Body of pancreas (tissue), 4 donors: ENCODE measurements at places on chromosomes 7 and 10.

DNA sequence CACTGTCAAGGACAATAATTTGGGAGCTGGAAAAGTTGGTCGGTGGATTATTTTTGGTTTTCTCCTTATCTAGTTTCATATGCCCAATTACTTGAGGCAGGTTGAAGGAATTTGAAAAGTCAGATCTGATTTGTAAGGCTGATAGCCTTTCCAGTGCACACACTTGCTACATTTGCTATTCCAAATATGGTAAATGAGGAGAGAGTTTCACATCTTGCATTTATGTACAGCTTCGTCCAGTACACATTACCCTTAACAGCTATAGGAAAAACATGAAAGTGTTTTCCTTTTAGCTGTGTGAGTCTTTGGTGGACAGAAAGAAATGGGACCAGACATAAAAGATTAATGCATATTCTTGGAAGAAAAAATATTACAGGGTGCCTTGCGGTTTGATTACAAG is 201.8 kb downstream of the CELF2 start:
- DNase-seq = no peak

- no peak for DNase-seq
Observed at GRCh38 chr10:117635826-117636225, 93.3 kb downstream of the EMX2 start.

- DNase-seq = no peak
Observed at GRCh38 chr7:31263338-31263737, 77.2 kb downstream of the NEUROD6 start.

DNA sequence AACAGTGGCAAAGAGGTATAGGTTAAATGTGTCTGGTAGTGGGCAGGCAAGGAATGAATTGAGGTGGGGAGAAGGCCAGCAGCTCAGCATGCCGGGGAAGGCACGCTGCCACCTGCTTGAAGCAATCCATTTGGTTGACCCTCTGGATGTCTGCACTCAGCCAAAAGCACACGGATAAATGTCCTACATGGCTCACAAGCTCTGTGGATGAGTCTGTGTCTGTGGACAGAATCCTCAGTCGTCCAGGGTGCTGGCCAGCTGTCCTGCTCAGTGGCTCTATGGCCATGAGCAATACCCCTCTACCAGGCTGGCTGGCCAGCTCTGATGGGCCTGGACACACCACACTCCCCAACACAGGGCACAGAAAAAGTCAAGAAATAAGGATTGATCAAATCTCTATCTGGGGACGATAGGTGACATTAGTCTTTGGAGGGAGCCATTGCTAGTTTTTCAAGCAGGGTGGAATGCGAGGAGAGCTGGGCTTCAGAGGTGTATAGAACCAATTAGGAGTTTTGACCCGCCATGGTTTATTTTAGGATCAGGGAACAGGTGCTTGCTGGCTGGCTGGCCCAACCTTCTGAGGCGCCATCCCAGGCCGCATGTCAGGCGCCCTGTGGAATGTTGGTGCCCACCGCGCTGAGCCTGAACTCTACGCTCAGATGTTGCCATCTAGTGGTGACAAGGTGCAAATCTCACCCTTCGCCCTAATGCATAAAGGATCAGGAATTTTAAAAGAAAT is 493.4 kb downstream of the TNS3 start:
- DNase-seq = peak; percentile 60

- DNase-seq = no peak
Observed at GRCh38 chr7:147207988-147208387, 1091.4 kb downstream of the CNTNAP2 start.

GRCh38 chr7:7201578-7202374 is 19.4 kb downstream of the C1GALT1 start:
- no peak for DNase-seq

DNA sequence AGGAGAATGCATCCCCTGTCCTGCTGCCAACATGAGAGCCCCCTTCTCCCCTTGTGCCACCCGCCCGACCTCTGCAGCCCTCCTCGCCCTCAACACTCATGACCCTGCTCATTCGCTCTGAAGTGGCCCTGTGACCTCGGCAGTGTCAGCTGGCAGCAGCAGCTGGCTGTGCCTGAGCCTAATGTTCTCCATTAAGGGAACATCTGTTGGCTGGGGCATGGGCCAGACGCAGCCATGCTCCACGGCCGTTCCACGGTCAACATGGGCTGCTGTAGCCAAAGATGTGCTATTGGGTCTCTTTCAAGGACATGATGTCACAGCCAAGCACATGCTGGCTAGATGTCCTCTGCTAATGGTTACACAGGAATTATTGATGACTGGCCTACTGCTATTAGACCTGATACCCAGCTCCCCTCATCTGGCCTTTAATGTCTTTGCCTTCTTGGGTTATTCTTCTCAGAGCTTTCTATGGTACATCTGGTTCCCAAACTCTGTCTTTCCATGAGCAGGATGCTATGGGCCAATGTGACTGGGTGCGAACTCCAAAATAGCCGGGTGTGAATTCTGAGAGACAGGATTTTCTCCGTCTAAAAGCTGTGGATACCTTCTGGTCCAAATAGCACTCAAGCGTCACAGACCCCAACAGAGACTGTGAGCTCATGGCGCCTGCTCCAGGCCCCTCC is 22.4 kb downstream of the ADCYAP1R1 start:
- peak; percentile 33 for DNase-seq

DNA sequence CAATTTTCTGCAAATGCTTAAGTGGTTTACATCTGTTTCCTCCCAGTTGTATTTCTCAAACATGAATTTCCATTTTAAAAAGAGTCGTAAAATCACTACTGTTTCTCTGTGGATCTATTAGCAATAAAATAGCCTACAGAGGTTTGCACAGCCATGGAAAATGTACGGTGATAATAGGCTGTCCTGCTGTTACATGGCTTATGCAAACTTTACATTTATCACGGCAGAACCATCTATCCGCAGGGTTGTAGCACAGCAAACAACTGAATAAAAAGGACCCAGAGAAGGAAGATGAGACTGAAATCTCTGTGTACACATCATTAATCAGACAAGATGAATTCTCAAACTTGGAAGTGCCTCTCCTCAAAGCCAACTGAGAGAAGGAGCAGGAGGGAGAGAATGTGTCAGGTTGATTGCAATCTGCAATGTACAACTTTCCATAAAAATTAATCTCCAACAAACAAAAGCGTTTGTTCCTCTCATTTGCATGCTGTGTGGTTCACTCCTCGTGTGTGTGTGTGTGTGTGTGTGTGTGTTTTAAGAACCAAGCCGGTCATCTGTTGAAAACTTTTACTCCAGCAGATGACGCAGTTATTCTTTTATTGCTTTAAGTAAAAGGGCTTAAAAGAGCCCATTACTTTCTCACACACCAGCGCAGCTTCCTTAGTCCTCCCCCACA is 279.3 kb downstream of the SKAP2 start:
- no peak for DNase-seq
